ENCODE measurements at places on chromosomes 3 and 15.

DNA sequence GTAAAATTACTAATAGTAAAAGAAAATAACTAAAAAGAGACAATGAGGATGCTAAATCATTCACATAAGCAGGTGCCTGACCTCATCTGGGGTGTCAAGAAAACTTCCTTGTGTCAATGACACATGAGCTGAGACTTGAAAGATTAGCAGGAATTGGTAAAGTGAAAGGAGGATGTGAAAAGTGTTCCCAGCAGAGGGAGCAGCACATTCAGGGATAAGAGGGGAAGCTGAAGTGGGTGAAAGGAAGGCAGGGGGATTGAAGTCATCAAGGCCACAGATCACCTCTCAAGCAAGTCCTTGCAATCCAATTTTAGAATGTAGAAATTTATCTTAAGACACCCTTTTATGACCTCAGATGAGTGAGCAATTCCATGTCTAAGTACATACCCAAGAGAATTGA, 60.2 kb upstream of the ACP3 start:
- no peak for DNase-seq

GRCh38 chr3:156170571-156170970, 50.2 kb downstream of the KCNAB1 start:
- DNase-seq = no peak

- no peak for DNase-seq
These were observed at the start of gene PCOLCE2 for GRCh38 chr3:142888481-142889211. TSS of gene PCOLCE2 (minus strand) at chr3:142889083. CDS start at chr3:142888896, 187 bp downstream.

GRCh38 chr3:19994796-19995195, 17.3 kb downstream of the PP2D1 start:
- DNase-seq = no peak

GRCh38 chr3:43727930-43728329, 37.2 kb downstream of the ABHD5 start:
- DNase-seq = no peak

- DNase-seq = no peak
These were observed 307.3 kb upstream of the RBMS3 start for GRCh38 chr3:28973609-28974008.

DNA sequence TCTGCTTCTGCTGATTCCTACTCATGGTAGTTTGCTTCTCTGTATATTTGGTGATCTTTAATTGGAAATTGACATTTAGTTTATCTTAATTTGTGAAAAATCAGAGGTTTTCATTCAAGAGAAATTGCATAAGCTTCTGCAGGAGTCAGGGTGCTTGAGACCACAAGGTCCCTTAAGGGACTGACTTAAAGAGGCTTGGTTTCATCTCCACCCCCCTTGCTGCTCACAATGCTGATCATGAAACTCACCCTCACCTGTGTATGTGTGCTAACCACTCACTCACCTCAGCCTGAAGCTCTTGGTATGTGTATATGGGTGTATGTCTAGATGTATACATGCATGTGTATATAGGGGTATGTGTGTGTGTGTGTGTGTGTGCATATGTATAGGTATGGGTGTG, 11.4 kb downstream of the PGPEP1L start:
- no peak for DNase-seq

GRCh38 chr3:9534429-9534828, 19.2 kb downstream of the LHFPL4 start:
- no peak for DNase-seq
